Nephron progenitor cell (in vitro differentiated cells): ENCODE measurements at places on chromosomes 5 and 9.

GRCh38 chr9:121499427-121500164, at the start of gene GGTA1:
TSS of gene GGTA1 (minus strand) at chr9:121499844. CDS start at chr9:121467922, 31,922 bp downstream.
- peaks cover 87% of the 10 kb centered on the region for H3K27me3 ChIP-seq
- H3K4me1 ChIP-seq, result peaks cover 32% of the 10 kb centered on the region
- H3K27ac ChIP-seq, result no peak within 1 kb of the TSS
- no peaks in the 10 kb centered on the region for H3K36me3 ChIP-seq
- peak within 1 kb of the TSS; percentile 86 for H3K4me3 ChIP-seq

DNA sequence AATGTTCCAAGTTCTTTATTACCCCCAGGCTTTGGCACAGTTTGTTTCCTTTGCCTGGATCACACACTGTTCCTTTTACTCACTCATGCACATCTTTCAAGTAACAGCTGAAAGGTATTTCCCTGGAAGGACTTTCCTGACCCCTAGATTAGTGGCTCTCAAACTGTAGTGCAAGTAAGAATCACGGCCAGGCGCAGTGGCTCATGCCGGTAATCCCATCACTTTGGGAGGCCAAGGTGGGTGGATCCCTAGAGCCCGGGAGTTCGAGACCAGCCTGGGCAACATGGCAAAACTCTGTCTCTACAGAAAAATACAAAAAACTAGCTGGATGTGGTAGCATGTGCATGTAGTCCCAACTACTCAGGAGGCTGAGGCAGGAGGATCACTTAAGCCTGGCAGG, 19.1 kb upstream of the DELE1 start:
- H3K4me1 ChIP-seq, result peaks cover 11% of the 10 kb centered on the region
- no peaks in the 10 kb centered on the region for H3K36me3 ChIP-seq
- no peak overlapping the region for H3K4me3 ChIP-seq
- H3K27ac ChIP-seq, result no peak overlapping the region

GRCh38 chr9:126440940-126441339, 114.3 kb downstream of the MVB12B start:
- H3K36me3 ChIP-seq, result no peaks in the 10 kb centered on the region
- H3K27ac ChIP-seq, result peak overlapping the region; percentile 75
- peaks cover 33% of the 10 kb centered on the region for H3K4me1 ChIP-seq
- DNase-seq, result no peak

DNA sequence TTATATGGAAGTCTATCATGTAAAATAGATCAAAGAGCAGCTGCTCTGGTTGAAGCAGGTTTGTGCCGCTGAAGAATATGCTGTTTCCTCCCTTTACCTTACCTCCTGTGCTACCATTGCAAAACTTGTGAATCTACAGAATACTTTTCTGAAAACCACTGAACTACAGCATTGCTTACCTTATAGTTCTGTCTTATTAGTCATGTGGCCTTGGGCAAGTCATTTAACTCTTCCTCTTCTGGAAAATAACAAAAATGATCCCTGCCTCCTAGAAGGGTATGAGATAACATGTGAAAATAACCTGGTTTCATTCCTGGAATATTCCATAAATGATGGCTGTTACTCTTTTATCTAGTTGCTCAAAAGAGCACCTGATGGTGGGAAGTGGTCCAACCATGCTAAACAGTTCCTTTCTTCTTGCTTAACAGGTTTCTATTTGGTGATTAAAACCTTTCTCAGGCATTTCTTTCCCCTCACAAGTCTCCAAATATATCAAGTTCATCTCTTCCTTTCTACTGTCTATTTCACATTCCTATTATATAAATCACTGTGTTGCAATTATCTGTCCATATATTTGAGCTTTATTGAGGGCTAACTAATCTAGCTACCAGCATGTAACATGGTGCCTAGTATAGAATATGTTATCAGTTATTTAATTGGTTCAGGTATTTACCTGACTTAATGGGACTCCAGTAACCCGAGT, 15.0 kb downstream of the TRIM32 start:
- H3K4me3 ChIP-seq, result no peak overlapping the region
- no peaks in the 10 kb centered on the region for H3K27me3 ChIP-seq
- no peak overlapping the region for H3K27ac ChIP-seq
- peaks cover 58% of the 10 kb centered on the region for H3K36me3 ChIP-seq

- no peaks in the 10 kb centered on the region for H3K4me1 ChIP-seq
- H3K4me3 ChIP-seq, result no peak overlapping the region
- DNase-seq, result no peak
- H3K27me3 ChIP-seq, result peaks cover 2% of the 10 kb centered on the region
Observed at GRCh38 chr5:63439537-63439936, 522.7 kb downstream of the HTR1A start.

GRCh38 chr9:18594837-18595236, 120.9 kb downstream of the ADAMTSL1 start:
- H3K36me3 ChIP-seq, result peaks cover 19% of the 10 kb centered on the region
- H3K4me3 ChIP-seq, result no peak overlapping the region
- peaks cover 7% of the 10 kb centered on the region for H3K27me3 ChIP-seq
- DNase-seq, result no peak

- H3K4me1 ChIP-seq, result no peaks in the 10 kb centered on the region
- no peak overlapping the region for H3K27ac ChIP-seq
- H3K27me3 ChIP-seq, result peaks cover 20% of the 10 kb centered on the region
- H3K36me3 ChIP-seq, result no peaks in the 10 kb centered on the region
- H3K4me3 ChIP-seq, result no peak overlapping the region
Observed at GRCh38 chr5:14574891-14575508, 6.6 kb upstream of the OTULINL start.
